Activated T-cell treated with anti-CD3 and anti-CD28 coated beads for 48 hours (primary cell): ENCODE measurements at places on chromosomes 12 and 14.

- no peak for DNase-seq
These were observed 22.1 kb upstream of the EIF4B start for GRCh38 chr12:52984136-52984535.

DNA sequence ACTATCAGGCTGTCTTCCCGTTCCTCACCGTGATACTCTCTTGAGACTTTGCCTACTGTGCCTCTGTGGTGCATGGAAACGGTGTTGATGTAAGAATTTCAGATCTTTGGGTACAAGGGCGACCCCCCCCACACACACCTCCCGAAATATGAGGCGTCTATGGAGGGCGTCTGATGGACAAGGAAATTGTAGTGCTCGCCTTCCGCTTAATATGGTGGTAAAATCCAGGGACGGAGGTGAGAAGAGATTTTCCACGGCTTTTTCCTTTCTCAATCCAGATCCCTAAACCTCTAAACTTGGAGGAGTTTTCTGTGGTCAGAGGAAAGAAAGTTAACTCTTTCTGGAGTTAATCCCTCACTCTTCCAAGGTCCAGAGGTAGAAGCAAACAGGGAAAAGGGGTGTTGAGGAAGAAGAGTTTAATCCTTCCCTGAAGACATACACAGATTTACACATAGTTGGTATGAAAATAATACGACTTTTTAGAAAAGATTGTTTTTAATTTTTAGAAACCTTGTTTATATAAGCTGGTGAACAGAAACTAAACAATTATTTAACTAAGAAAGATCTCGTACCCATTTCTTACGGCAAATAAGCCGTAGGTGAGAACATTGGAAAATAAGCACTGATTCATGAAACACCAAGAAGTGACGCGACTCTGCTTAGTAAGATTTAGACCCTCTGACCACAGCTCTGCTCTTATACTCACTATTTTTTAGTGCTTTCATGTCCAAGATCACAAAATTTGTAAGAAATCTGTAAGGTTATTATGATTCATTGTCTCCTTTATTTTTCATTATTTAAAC lies 23.1 kb upstream of the RNASE12 start:
- DNase-seq = no peak

DNA sequence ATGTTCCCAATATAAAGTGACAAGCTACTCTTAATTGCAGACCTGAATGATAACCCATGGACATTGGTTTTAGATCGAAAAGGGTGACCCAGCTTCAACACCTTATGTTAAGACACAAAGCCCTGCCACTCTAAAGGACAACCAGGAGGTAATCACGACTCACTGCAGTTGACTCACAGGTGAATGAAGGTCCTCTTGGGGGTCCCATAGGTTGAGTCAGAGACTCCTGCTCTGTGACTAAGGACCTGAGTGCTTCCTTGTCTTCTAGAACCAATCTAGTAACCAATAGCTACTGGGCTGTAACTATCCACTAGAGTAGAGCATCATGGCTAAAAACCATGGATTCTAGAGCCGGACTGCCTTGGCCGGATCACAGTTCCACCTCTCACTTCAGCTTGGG lies 73.8 kb downstream of the KCNK10 start:
- DNase-seq = no peak

- DNase-seq = no peak
These were observed 193.1 kb downstream of the SOX5 start for GRCh38 chr12:23756416-23756815.

GRCh38 chr12:115672086-115672485 lies 605.4 kb downstream of the MED13L start:
- no peak for DNase-seq

DNA sequence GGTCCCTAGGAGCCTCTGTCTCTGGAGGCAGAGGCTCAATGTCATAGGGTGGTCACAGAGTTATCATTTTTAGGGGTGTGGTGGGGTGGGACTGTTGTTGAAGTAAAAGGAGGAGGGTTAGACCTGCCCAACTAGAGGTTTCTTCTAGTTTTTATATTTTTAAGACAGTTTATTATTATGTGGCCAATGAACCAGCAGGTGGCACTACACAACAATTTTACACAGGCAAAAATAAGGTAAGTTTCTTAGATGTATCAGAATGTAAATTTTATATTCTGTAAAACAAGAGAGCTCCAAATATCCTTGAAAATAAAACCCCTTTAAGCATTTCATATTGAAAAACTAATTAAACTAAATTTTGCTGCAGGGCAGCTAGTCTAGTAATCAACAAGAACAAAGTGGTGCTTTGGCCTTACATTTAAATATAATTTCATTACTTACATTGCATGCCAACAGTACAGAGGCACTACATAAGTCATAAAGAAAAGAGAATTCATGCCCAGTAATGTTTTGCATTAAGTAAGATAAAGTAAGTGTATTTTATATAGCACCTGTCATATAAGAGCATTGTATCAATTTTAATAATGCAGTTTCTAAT lies 22.2 kb upstream of the OVCH1 start:
- DNase-seq = no peak
